Dermis microvascular lymphatic vessel endothelial cell (primary cell): ENCODE measurements at places on chromosomes 4 and X. TPM values are rescaled to one million over a fixed set of nuclear protein-coding genes. Genes with fewer than 3 reads are reported as not detected.

Gene ARHGAP6
- 0.39 and 0.76 TPM in 2 replicates for total RNA-seq

Gene PRR32
- total RNA-seq: not detected in 2 replicates

Gene SSX1
- not detected in 2 replicates for total RNA-seq

Gene RNF175
- total RNA-seq: not detected in 2 replicates

Gene ARSJ
- total RNA-seq: 15.3 and 15.4 TPM in 2 replicates

- no peak for DNase-seq
Observed at GRCh38 chrX:74421740-74422352, 553 bp downstream of the SLC16A2 start.

- no peak for DNase-seq
Observed at GRCh38 chr4:162874748-162875147, 291.9 kb downstream of the NAF1 start.

GRCh38 chr4:141131723-141132071, 1.6 kb downstream of the RNF150 start:
- DNase-seq: no peak

- DNase-seq: peak; percentile 96
Observed at GRCh38 chr4:85842540-85842939, 367.6 kb downstream of the ARHGAP24 start.

- no peak for DNase-seq
Observed at GRCh38 chr4:77564231-77564630, 41.4 kb upstream of the CXCL13 start.

GRCh38 chr4:14771094-14771493, 231.2 kb upstream of the CPEB2 start:
- no peak for DNase-seq

DNA sequence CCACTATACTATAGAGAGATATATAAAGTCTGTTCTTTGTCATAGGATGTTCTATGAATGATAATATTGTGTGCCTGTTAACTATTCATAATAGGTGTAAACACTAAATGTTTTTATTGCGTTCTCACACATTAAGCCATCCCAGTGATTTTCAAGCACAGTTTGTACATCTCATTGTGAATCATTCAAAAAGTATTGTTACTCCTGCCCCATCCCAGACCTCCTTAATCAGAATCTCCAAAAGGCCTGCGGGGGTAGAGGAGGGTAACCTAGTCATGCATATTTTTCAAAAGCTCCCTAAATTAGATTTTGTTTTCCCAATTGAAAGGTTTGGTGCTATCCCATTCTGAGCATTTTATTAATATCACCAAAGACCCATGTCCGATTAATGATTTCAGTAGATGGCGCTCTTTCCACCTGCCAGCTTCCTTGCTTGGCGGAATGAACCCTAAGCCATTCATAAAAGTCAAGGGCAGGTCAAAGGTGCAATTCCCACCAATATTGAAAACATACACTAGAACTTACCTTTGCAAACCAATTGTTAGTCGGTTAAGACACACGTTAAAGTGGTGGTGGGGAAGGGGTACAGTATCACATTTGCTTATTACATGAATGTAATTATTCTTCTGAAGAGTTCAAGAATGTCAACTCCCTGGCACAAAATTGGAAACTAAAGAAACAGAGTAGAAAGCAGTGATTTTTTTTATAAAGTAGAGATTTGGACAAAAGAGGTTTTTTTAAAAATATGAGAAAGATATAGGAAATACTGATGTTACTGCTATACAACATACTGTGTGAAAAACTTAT, 5.8 kb upstream of the TET2 start:
- peak; percentile 52 for DNase-seq

DNA sequence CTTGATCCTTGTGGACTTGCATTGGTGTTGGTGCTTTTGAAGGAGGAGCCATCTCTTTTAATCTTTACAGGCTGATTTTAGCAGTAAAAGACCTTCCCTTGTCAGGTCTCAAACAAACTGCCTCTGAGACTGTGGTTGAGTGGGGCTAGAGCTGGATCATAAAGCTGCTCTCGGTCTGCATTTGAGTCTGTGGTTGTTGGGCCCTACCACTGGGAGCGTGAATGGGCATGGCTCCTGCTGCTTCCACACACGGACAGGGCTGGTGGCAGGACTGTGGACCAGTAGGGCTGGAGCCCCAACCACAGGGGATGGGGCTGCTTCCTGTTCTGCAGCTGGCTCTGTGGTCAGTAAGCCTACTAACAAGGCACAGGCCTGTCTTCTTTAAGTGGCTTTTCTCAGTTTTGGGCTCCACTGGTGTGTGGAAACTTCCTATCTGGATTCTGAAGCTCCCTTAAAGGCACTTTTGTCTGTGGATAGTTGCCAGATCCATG, 130.6 kb downstream of the RBM46 start:
- no peak for DNase-seq

DNA sequence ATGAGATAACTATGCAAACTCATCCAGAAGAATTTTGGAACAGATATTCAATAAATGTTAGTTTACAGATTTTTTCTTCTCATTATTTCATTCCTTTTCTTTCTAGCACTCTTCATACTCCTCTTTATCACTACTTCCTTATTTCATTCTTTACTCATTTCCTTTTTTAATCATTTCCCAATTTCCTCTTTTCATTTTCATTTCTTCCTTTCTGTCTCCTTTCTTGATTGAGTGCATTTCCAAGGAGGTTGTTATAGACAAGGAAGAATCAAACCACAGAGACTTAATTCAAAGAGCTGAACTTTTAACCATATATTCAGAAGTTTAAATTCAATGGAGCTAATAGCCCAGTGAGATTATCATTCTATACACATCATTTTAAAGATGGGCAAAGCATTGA, 600.7 kb downstream of the ARAP2 start:
- DNase-seq: no peak

DNA sequence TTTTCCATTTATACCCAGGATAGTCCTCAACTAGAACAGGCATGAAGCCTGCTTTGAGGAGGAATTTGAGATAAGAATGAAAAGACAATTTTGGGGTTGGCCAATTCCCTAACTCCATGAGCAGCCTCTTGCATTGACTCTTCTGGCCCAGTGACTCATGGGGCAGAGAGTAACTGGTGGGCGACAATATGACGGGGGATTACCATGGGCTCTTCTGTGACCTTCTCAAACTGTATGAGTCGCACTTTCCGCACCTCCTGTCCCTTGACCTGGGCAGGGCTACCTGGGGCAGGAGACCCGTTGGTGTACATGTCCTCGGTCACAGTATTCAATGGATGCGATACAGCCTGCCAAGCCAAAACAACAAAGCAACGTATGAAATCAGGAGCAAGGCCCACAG, 13.3 kb downstream of the MPP1 start:
- no peak for DNase-seq

DNA sequence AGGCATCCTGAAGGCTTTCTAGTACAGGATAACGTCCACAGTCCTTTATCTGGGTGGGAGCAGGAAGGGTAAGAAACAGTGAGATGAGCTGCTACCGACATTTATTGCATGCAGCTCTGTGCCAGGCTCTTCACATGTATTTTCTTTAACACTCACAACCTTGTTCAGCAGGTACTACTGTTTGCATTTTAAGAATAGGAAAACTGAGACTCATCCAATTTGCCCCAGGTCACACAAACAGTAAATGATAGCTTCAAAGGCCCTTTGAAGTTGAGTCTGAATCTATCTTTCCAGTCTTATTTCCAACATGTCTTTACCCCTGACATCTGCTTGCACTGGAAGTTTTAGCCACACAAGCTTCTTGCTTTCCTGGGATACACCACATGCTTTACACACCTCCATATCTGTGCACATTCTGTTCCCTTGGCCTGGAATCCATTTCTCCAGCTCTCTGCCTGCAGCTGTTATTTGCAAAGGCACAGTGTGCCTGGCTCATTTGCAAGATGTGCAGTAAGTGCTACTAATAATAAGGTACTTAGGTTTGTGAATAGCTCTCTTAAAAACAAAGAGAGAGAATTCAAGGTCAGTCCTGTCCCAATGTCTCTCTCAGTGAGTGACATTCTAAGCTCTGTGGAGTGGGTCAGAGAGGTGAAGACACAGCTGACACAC, 61.2 kb downstream of the METTL14 start:
- DNase-seq: no peak

GRCh38 chr4:121685257-121685656, 11.5 kb downstream of the ANXA5 start:
- no peak for DNase-seq

DNA sequence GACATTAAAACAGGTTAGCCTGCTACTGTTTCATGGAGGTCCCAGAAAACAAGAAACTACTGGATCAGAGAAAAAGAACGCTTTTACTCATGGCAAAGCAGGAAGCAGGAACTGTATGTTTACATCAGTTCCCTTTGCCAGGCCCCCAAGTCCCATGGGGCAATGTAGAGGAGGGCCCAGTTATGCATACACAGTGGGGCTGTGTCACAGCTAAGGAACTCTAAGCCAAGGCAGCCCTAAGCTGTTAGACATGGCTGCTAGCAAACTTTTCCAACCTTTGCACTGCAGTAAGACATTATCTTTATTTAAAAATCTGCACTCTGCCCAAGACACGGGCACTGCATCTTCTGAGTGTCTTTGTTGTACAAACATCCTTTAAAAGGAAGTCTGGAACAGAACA, 975.8 kb downstream of the C4orf33 start:
- no peak for DNase-seq

GRCh38 chr4:176011529-176011928, 54.1 kb upstream of the WDR17 start:
- no peak for DNase-seq

- DNase-seq: peak; percentile 73
Observed at GRCh38 chr4:48752246-48752645, 27.8 kb downstream of the FRYL start.

GRCh38 chrX:115260330-115260729, 26.4 kb upstream of the LRCH2 start:
- DNase-seq: no peak

GRCh38 chrX:13899607-13900006, 82.7 kb upstream of the GPM6B start:
- DNase-seq: peak; percentile 1

DNA sequence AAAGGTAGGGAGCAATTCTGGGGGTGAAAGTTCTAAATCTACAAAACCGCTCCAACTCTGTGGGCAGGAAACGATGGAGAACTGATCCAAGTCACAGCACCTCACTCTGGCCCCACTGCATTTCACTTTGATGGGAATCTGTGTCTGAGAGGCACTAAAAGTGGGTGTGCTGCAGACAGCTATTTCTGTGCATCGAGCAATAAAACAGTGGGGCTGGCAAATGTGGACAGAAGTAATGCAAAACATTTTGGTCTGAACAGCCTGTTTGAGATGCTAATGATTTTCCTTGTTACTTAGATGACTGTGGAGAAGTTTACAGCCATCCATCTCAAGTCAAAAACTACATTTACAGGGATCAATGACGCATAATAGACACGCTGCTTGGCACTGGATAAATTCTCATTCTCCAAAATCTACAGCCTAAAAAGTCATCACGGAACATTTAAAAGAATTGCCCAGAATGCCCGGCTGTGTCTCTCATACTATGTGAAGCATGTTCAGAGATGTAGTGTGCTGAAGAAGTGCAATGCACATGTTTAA, 1671.6 kb upstream of the TENM3 start:
- DNase-seq: no peak

GRCh38 chr4:548976-549375, 27.1 kb downstream of the TMEM271 start:
- no peak for DNase-seq

GRCh38 chr4:53680168-53680567, 88.9 kb upstream of the LNX1 start:
- no peak for DNase-seq

DNA sequence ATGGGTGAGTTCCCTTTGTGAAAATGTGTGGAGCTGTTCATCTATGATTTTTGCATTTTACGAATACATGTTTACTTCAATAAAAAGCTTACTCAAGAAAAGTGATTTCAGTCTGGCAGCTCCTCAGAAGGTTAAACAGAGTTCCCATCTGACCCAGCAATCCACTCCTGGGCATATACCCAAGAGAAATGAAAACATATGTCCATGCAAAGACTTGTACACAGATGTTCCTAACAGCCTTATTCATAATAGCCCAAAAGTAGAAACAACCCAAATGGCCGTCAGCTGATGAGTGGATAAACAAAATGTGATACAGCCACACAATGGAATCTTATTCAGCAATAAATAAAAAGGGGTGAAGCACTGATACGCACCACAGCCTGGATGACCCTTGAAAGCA, 20.8 kb downstream of the CLCN4 start:
- DNase-seq: no peak

GRCh38 chr4:92381616-92382015, 77.8 kb downstream of the GRID2 start:
- no peak for DNase-seq

DNA sequence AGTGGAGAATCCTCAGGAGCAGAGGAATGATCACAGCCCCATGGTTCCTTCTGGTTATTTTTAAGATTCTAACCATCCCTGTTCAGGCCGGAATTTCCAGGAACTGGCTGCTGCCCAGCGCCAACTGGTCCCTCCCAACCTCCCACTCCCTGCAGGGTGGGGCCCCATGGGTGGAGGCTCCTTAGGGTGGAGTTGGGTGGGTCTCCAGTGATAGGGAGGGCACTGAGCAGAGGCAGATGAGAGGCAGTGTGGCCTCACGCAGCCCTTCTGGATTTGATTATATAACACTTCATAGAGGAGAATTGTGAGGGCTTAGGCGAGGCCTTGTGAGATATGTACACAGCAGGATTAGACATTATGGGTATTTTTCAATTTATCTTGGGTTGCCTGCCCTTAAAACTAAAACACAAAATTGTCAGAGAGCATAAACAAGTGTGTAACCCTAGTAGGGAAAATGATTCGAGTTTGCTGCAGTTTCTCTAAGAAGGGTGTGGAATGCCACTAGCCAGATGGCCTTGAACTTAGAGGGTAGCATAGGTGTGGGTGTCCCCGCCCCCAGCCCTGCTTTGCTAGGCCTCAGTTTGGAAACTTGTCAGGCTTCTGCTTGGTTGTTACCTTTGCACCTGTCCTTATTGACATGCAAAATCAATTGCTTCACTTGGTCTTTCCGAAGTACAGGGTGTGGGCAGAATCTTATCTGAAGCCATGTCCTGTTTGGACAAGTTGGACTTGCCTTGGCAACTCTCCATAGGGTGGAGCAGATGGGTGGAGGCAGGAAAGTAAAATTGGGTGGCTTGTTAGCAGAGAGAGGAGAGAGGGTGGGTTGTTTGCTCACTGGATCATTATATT, 9.4 kb downstream of the KLF3 start:
- no peak for DNase-seq

DNA sequence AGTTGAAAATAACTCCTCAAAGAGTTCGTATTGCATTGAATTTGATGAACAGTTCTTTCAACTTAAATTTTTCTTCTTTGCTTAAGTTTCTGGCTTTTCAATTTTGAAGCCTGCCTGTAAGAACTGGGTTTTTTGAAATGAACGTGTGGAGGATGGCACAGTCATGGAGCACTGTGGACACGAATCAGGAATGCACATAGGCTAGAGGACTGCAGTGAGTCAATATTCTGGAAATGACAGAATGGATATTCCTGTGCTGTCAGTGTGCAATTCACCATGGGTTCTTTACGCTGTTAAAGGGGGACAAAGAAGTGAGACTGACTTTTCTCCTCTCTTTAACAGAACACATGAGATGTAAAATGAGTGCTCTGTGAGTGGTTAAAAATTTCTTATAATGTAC, 368.0 kb upstream of the AGA start:
- no peak for DNase-seq

GRCh38 chr4:151716324-151716723, 44.5 kb downstream of the GATB start:
- DNase-seq: no peak
